ENCODE measurements at places on chromosomes 13 and 19. TPM values are rescaled to one million over a fixed set of nuclear protein-coding genes. Genes with fewer than 3 reads are reported as not detected.

Gene SGCG
- not detected for total RNA-seq

Gene KLK10
- 4.5 TPM for total RNA-seq

Gene ZNRF4
- total RNA-seq = not detected

Gene U2AF1L4
- 18.5 TPM for total RNA-seq

Gene JSRP1
- 1.7 TPM for total RNA-seq

DNA sequence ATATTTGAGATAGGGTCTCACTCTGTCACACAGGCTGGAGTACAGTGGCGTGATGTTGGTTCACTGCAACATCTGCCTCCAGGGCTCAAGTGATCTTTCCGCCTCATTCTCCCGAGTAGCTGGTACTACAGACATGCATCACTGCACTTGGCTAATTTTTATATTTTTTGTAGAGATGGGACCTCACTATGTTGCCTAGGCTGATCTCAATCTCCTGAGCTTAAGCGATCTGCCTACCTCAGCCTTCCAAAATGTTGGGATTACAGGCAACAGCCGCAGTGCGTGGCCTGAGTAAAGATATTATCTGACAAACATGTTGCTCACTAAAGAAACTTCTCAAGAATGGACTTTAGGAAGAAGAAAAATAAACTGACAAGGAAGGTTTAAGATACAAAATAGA is 125.4 kb upstream of the ABCC4 start:
- no peak for DNase-seq
- H3K4me1 ChIP-seq = no peaks in the 10 kb centered on the region
- no peaks in the 10 kb centered on the region for H3K36me3 ChIP-seq
- no peaks in the 10 kb centered on the region for H3K27me3 ChIP-seq

DNA sequence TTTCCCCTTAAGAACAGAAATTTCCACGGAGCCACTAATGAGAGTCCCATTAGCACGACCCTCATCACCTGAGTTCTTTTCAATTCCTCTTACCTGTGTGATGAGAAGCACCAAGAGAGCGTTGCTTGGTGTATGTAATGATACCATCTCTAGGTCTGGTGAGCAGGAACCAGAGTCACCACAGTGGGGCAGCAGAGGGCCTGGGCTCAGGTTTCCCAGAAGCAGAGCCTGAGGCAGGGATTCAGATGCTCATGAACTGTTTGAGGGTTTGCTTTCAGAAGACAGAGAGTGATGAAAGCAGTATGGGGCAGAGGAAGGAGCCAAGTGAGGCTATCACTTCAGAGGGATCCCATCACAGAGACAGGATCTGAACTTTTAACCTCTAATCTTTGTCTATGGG is 3.1 kb upstream of the PTPRH start:
- no peak for DNase-seq
- H3K4me3 ChIP-seq = no peak overlapping the region
- H3K27me3 ChIP-seq = no peaks in the 10 kb centered on the region
- no peaks in the 10 kb centered on the region for H3K36me3 ChIP-seq
- no peak overlapping the region for H3K27ac ChIP-seq
- peaks cover 6% of the 10 kb centered on the region for H3K4me1 ChIP-seq

GRCh38 chr19:18481505-18482222 is 40.2 kb downstream of the ELL start:
- H3K27me3 ChIP-seq = no peaks in the 10 kb centered on the region
- H3K36me3 ChIP-seq = no peaks in the 10 kb centered on the region
- no peak overlapping the region for H3K4me3 ChIP-seq

GRCh38 chr13:32316501-32316900 is 1.2 kb downstream of the BRCA2 start:
- H3K27ac ChIP-seq = no peak overlapping the region
- H3K4me3 ChIP-seq = peak overlapping the region; percentile 60
- DNase-seq = no peak
- H3K36me3 ChIP-seq = peaks cover 3% of the 10 kb centered on the region
- peaks cover 5% of the 10 kb centered on the region for H3K4me1 ChIP-seq

DNA sequence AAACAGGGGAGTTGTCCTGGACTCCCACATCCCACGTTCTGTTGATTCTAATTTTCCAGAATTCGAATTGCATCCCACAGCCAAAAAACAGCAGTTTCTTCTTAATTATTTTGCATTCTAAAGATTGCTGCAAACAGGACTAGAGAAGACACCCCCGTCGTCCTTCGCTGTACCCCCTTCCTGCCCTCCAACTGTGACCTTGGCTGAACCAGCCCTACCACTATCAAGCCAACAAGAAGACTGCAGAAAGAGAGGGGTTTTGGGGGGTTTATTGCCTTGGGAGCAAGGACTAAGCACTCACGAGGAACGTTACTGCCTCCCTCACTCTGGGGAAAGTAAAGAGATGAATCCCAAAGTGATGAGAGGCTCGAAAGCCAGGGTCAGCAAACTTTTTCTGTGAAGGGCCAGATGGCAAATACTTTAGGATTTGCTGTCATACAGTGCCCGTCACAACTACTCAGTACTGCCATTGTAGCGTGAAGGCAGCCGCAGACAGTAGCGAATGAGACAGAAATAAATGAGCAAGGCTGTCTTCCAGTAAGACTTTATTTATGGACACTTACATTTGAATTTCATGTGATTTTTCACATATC is 32.5 kb upstream of the KATNAL1 start:
- H3K36me3 ChIP-seq = no peaks in the 10 kb centered on the region
- peaks cover 3% of the 10 kb centered on the region for H3K4me1 ChIP-seq
- no peak overlapping the region for H3K27ac ChIP-seq
- DNase-seq = no peak

- no peaks in the 10 kb centered on the region for H3K27me3 ChIP-seq
- H3K27ac ChIP-seq = no peak overlapping the region
- H3K4me3 ChIP-seq = no peak overlapping the region
Observed at GRCh38 chr13:110284779-110285484, 22.0 kb downstream of the COL4A1 start.

DNA sequence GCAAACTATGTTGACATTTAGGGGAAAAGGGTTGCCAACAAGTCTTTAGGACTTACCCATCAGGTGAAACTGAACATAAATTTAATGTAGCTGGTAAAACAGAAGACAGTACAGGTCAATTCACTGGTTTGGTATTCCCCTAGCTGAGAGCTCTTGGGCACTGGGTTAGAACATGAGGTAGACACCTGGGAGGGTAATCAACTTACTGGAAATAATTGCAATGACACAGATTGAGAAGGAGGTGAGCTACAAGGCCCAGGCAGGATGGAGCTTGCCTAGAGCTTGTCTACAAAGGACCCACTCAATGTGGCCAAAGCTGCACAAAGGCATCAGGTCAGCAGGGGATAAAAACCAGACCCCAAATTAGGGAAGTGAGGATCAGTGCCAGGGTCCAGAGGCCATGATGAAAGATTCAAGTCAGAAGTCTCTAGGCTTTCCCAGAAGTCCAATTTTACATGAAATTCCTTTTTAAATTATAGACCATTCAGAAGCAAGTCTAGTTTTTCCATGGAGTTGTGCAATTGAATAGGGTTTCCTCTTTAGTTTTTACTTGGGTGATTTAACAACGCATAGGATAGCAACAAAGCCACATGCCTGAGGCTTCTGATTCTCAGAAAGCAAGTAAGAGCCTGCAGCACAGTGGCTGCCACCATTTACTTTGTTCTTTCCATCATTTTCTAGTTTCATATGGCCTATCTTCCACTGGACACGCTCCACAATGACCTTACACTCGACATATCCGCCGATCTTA is 194.0 kb downstream of the NDFIP2 start:
- no peaks in the 10 kb centered on the region for H3K27me3 ChIP-seq
- no peak for DNase-seq
- no peak overlapping the region for H3K4me3 ChIP-seq
- no peaks in the 10 kb centered on the region for H3K4me1 ChIP-seq
- H3K36me3 ChIP-seq = no peaks in the 10 kb centered on the region

- H3K36me3 ChIP-seq = no peaks in the 10 kb centered on the region
- no peaks in the 10 kb centered on the region for H3K27me3 ChIP-seq
- no peak overlapping the region for H3K27ac ChIP-seq
- DNase-seq = no peak
Observed at GRCh38 chr13:30708541-30708940, 26.8 kb upstream of the ALOX5AP start.
